Subcutaneous adipose tissue (tissue), 4 donors: ENCODE measurements at places on chromosomes 16 and 17. TPM values are rescaled to one million over a fixed set of nuclear protein-coding genes. Genes with fewer than 3 reads are reported as not detected.

HCRT gene
- not detected for total RNA-seq

FNDC8 gene
- total RNA-seq, result not detected

CCL11 gene
- total RNA-seq, result not detected

FTO gene
- total RNA-seq, result 90.8 TPM

RNF157 gene
- 33.8 TPM for total RNA-seq

PSMD7 gene
- 85.3 TPM for total RNA-seq

UMOD gene
- total RNA-seq, result not detected

CAPN15 gene
- 30.0 TPM for total RNA-seq

ABCC12 gene
- not detected for total RNA-seq

CD300LB gene
- 0.33 TPM for total RNA-seq

RAPGEFL1 gene
- 7.3 TPM for total RNA-seq

SLC5A11 gene
- not detected for total RNA-seq

NHLRC4 gene
- total RNA-seq, result 0.85 TPM

PKMYT1 gene
- 2.0 TPM for total RNA-seq

NEUROD2 gene
- not detected for total RNA-seq

PYDC1 gene
- total RNA-seq, result not detected

CNTNAP4 gene
- total RNA-seq, result not detected
